ENCODE measurements at places on chromosomes 1 and 21.
A peak's percentile ranks its signal among the peaks of the same experiment; 100 is the strongest.

- DNase-seq, result no peak
Observed at GRCh38 chr1:246067432-246068216, 439.5 kb downstream of the SMYD3 start.

DNA sequence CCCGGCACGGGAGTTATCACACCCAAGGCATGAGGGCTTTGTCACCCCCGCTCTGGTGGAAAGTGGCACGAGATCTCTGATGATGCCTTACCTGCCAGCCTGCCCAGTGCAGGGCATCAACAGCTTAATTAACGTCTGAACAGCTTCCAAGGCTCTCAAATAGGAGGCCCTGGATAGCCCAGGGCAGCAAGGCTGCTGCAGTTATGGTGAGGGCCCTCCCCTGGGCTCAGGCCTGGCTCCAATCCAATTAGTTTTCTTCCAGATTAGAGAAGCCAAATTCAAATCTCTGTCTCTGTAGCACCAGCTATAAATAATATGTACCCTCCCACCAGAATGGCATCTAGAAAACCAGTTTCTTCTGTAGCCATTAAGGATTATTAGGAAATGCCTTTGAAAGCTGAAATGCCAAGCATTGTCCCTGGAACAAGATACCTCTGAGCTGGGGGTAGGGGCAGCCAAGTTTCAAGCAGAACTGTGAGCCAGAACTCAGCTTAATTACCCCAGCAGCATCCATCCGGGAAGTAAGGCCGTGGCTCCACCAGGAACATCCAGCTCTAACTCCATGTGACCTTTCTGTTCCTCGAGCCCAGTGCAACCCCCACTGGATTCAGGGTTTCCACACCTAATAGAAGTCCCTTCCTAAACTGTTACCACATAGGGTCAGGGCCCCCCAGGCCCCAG is 12.5 kb downstream of the QSOX1 start:
- DNase-seq, result no peak

- DNase-seq, result no peak
Observed at GRCh38 chr1:3219005-3219790, 150.2 kb downstream of the PRDM16 start.

DNA sequence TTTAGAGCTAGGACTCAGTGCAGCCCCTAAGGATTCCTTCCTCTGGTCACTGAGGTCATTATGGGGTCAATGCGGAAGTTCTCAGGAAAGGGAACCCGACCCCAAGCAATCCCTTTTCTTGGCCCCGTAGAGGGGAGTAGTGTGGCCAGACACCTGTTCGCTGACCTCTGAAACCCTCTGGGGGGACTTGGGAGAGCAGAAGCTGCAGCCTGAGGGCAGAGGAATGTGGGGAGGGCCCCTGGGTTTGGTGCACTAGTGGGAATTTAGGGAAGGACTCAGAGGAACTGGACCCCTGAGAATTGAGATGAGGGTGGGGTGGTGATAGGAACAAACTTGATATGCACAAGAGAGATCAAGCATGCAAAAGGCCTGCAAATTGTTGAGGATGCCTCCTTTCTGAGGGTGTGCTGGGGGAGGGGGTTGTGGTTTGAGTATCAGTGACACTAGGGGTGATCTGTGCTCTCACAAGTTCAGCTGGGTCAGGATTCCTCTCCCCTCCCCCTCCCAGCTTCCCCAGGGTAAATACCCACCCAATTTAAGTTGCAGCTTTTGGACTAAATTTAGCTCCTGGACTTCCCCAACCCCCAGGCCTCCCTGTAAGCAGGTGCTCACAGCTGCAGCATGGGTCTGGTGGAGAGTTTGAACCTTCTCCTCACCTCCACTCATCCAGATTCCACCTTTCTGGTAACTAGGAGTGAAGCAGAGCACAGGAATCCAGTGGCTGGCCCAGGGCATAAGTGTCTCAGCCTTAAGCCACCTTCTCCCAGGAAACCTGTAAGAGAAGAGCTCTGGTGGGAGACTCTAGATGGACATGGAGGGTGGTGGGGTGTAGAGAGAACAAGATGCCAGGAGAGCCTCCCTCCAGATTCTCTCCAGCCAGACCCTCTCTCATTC is 13.5 kb downstream of the ADAMTSL4 start:
- DNase-seq, result peak; percentile 80

- no peak for DNase-seq
Observed at GRCh38 chr21:27648560-27648959, 681.7 kb upstream of the ADAMTS5 start.

DNA sequence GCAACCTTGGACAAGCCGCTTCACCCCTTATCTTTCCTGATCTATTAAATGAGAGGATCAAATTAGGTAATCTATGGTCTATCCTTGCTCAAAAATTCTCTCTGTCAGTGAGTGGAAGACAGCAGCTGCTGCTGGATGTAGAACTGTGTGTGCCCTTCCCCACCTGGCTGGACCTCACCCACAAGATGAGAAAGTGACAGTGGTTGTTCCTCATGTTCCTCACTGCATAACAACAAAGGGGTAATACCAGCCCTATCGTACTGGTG is 16.9 kb downstream of the SSR2 start:
- no peak for DNase-seq

- peak; percentile 35 for DNase-seq
Observed at GRCh38 chr21:40164905-40165772, 297.9 kb downstream of the PCP4 start.

GRCh38 chr1:220241072-220241663 is 31.1 kb downstream of the RAB3GAP2 start:
- no peak for DNase-seq

DNA sequence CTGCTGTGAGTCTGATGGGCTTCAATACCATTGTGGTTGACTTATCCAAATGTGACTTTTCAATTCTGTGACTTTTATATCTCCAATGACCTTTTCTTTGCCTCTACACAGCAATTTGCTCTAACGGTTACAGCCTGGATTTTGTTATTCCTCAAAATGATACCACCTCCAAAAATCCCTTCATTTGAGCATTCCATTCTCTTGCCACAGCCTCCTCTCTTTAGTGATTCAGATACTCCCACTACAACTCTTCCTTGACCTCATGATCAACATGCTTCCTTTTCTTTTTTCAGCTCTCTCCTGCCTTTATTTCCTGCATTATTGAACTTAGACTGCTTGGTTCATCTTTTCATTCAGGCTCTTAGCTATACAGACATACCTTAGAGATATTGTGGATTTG is 16.6 kb upstream of the IL19 start:
- no peak for DNase-seq

DNA sequence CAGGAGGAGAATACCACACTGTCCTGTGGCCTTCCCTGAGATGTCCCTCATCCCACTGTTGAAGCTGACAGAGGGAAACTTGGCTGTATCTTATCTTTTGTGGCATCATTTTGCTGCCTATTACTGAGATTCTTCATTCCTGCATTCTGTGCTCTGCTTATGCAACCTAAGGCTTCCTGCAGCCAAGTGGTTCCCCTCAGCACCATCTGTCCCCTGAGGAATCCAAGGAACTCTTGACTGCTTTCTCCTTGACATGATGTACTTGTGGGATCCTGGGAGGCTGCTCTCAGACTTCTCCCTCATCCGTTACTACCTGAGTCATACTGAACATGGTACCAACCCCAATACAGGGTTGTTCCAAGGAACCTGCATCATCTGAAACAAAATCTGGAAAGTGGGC is 21.1 kb upstream of the RIMKLA start:
- DNase-seq, result no peak

Data from suprapubic skin (tissue), 4 donors.